ENCODE measurements at places on chromosomes 12 and 14.
A peak's percentile ranks its signal among the peaks of the same experiment; 100 is the strongest.

- DNase-seq: no peak
Observed at GRCh38 chr12:92921877-92922276, 7.2 kb downstream of the EEA1 start.

GRCh38 chr14:73227812-73228781 is 9.2 kb upstream of the PAPLN start:
- peak; percentile 81 for DNase-seq

GRCh38 chr14:70988452-70988851 is 81.2 kb downstream of the PCNX1 start:
- no peak for DNase-seq

DNA sequence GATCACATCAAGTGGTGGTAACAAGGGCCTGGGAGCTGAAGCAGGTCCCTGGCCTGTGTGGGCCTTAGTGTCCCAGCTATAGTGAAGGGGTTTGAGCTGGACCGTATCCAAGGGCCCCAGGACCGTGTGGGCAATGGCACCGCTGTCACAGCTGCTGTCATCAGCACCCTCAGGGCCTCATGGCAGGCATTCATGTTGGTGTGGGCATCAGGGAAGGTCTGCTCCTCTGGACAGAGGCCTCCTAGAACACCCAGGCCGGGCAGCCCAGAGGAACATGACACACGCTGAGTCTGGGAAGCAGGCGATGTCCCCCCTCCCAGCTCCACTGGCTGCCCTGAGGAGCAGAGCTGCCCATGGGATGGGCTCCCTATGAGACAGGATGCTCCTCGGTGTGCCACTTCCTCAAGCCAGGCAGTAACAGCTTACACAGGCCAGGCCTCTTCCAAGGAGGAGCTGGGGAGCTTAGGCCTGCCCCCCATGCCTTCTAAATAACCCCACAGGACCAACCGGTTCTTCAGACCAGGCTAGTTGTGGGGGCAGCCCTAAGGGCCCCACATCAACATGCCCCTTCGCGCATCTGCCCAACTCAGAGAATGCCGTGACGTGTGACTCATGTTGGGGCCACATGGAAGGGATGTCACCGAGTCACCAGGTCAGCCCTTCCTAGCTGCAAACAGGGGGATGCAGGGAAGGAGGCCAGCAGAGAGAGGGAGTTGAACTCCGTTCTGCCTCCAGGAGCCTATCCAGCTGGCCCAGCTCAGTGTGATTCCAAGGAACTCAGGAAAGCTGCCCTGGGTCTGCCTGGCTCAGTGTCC is 80.4 kb downstream of the PITPNM2 start:
- no peak for DNase-seq

GRCh38 chr12:115794659-115795081 is 482.8 kb downstream of the MED13L start:
- DNase-seq: no peak

DNA sequence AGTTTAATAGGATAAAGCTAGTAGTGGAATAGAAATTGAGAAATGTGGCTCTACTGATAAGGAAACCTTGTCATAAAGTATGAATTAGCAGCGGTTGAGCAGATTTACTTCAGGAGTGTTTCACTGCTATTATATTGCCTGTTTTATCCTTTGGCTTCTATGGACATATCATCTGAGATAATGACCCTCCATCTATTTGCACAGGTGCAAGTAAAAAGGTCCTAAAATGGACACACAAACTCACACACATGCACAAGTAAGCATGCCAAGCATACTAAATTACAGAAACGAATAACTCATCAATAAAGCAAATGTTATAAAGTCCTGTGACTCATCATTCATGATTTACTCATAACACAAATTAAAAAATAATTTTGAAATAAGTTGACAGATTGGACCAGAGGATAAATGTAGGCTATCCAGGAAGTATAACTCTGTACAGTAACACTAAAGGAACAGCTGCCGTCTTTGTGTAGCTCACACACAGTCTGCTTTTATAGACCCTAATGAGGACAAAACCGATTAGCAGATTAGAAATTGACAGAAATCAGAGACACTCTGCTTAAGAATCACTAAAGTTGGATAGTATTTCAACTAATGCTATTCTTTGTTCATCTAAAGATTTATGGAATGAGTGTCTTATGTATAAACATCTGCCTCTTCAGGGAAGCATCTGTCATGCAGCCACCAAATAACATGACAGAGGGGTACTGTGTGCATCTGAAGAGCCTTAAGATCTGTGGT is 73.9 kb downstream of the SYT1 start:
- DNase-seq: no peak

GRCh38 chr12:102542816-102543440 is 62.6 kb upstream of the IGF1 start:
- peak; percentile 47 for DNase-seq

DNA sequence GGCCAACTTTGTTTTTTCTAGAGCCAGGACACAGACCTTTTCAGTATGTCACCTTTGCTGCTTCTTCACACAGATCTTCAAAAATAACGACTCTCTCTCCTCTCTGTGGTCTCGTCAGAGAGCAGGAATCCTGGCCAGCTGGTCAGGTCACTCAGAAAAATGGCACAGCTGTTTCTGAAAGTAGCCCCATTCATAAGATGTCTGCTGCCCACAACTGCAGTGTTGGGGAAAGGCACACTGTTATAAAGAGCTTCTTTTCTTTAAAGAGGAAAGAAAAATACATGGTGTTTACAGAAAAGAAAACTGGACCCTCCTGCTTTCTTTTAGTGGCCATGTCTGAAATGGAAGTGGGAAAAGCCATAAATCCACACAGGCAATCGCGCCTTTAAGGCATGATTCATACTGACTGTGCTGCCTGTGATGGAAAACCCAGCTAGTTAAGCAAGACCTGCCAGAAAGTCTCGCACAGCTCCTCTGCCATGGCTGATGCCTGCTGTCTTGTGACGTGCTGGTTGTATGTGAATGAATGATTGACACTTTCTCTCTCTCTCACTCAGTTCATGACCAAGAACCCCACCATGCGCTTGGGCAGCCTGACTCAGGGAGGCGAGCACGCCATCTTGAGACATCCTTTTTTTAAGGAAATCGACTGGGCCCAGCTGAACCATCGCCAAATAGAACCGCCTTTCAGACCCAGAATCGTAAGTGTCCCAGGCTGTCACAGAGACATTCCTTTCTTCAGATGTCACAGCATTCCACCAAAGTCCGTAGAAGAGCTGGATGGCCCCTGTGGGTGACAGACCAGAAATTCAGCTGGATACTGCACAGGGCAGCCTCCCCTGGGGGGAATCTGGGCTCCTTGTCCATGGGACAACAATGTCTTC is 147.9 kb upstream of the HIF1A start:
- no peak for DNase-seq

GRCh38 chr14:38385343-38385742 is 129.4 kb upstream of the CLEC14A start:
- no peak for DNase-seq

DNA sequence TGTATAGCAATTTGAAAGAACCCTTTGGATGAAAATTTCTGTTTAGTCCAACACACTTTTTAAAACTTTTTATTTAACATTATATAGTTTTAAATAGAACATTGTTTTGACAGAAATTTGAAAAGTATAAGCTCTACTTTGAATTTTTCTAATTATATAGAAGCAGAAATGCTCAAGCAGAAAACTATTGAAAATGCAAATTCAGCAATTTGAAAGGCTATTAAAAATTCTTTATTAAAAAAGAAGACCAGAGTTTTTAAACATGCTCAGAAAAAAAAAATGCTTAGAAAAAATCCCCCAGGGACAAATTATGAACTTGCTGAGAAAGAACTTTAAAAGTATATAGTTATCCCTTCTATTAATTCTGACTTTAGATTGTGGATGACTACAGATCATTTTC is 21.1 kb upstream of the FSCB start:
- DNase-seq: no peak
